ENCODE measurements at places on chromosomes 4 and X.
A peak's percentile ranks its signal among the peaks of the same experiment; 100 is the strongest.

GRCh38 chr4:57093845-57094831, 16.0 kb downstream of the IGFBP7 start:
- no peak for DNase-seq

GRCh38 chr4:139188648-139189416, 11.8 kb upstream of the ELF2 start:
- no peak for DNase-seq

GRCh38 chr4:1199556-1200331, 27.4 kb upstream of the SPON2 start:
- no peak for DNase-seq

DNA sequence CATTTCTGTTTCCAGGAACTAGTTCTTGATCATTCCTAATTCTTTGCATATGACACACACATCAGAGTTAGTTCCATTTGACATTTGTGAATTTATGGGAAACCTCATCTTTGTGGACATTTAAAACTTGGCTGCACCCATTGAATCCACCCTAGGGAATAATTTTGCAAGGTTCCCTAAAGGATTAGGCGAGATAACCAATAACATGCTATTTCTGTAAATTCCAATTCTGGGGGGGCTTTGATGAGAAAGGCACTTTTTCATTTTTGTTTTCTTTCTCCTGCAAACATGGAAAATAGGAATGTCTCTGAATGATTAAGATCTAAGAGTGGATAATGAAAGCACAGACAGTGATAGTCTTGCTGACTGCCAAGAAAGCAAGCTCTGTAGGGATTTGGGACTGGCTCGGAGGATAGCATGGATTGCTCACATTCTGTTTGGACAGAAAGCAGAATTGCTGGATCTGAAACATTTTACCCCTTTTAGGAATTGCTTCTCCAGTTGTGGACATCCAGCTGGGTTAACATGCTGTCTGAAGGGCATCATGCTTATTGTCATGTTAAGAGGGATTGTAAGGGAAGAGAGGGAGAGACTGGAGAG, 145.1 kb downstream of the NHS start:
- no peak for DNase-seq

- DNase-seq = no peak
These were observed 461 bp downstream of the FBXW7 start for GRCh38 chr4:152535360-152535902.

- no peak for DNase-seq
These were observed 106.5 kb upstream of the PAK3 start for GRCh38 chrX:110989447-110989846.

GRCh38 chr4:4901877-4902276, 42.4 kb downstream of the MSX1 start:
- no peak for DNase-seq

- no peak for DNase-seq
These were observed 31.0 kb upstream of the ARAF start for GRCh38 chrX:47530049-47530448.

GRCh38 chr4:7156761-7157488, 35.4 kb upstream of the SORCS2 start:
- DNase-seq = no peak

GRCh38 chr4:15657366-15657765, 2.2 kb upstream of the FBXL5 start:
- DNase-seq = no peak

- no peak for DNase-seq
These were observed 236.9 kb downstream of the TACR3 start for GRCh38 chr4:103482893-103483292.

GRCh38 chr4:163606896-163607691, 112.6 kb downstream of the TMA16 start:
- no peak for DNase-seq

- no peak for DNase-seq
These were observed 39.9 kb downstream of the PDS5A start for GRCh38 chr4:39937683-39938268.

GRCh38 chr4:3302173-3302785, 9.5 kb downstream of the RGS12 start:
- DNase-seq = peak; percentile 82

- peak; percentile 7 for DNase-seq
These were observed at the start of gene FAM47E for GRCh38 chr4:76251441-76252270. TSS of gene FAM47E (plus strand) at chr4:76251721. CDS start at chr4:76251747, 26 bp downstream.

GRCh38 chr4:27218013-27218412, 357.4 kb downstream of the STIM2 start:
- DNase-seq = no peak

- DNase-seq = no peak
These were observed 5.9 kb downstream of the SMIM43 start for GRCh38 chr4:121758925-121759568.

DNA sequence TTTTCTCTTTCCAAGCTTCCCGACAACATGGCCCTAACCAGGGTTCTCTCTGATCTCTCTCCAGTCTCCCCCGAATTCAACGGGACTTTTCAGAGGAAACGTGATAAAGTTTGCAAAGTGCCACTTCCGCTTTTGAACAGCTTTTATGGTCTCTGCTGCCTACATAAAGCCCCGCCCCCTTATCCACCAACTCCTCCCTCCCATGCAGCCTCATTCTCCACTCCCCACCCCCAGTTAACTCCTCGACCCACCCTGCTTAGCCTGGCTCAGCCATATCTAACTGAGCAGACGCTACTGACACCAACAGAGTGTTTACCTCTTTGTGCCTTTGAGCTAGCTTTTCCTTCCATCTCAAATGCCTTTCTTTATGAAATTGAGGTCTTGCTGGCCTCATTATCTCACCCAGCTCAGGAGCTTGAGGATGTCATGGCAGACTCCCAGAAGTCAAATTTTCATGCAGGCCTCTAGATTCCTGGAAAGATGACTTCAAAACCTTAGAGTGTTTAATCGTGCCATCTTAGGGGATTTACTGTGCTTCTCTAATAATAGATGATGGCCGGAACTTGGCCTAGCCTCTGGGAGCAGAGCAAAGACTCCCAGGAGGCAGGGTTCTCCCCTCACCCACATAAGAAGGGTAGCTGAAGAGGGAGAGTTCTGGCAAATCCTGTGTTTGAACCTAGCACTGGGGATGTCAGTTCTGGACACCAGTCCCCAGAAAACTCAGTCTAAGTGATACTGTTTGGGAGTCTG, 606.0 kb downstream of the BCOR start:
- peak; percentile 68 for DNase-seq

- DNase-seq = no peak
These were observed 197.8 kb upstream of the AGTR2 start for GRCh38 chrX:115972717-115973116.

GRCh38 chr4:757111-757510, 51.5 kb downstream of the PCGF3 start:
- no peak for DNase-seq

DNA sequence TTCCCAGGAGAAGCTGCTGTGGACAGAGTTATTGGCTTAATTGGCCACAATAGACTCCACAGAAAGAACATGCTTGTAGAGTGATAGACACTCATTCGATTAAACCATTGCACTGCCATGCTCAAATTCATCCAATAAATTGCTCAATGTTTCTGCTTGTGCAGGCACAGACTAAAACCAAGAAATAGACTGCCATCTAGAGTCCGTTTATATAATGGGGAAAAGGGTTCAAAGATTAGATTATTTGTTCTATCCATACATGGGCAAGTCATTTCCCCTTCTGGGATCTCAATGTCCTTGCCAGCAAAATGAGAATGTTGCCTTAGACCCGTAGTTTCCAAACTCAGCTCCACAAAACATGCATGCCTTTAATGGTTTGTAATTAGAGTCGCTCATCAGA, 8.7 kb downstream of the SMIM10 start:
- DNase-seq = no peak

DNA sequence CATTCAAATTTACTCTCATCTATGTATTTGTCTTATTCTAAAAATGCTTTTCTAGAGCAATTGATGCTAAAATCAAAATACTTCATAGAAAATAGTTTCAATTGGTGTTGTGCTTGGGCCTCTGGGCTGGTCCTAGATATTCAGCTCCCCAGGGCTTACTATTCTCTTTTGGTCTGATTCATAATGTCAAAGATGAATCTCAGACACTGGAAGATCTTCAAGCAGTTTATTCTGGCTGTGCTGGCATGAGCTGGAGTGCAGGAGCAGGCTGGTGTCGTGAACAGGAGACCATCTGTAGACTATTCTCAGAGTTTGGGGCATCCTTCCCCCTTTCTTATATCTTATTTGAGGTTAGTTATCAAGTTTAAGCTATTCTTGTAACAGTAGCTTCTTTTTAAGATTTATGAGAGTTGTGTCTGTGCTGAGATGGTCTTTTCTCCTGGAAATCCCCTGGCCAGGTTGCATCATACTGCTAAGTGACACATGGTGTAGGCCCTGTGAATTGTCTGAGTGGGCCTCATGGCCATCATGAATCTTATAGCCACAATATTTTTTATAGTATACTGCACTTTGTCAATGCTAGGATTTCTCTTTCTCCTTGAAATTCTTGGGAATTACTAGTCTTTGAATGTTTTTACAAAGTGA, 1624.0 kb upstream of the IGFBP7 start:
- DNase-seq = no peak

GRCh38 chrX:33273535-33273934, 62.2 kb upstream of the DMD start:
- no peak for DNase-seq

- no peak for DNase-seq
These were observed 8.1 kb downstream of the RASL11B start for GRCh38 chr4:52870225-52870624.

DNA sequence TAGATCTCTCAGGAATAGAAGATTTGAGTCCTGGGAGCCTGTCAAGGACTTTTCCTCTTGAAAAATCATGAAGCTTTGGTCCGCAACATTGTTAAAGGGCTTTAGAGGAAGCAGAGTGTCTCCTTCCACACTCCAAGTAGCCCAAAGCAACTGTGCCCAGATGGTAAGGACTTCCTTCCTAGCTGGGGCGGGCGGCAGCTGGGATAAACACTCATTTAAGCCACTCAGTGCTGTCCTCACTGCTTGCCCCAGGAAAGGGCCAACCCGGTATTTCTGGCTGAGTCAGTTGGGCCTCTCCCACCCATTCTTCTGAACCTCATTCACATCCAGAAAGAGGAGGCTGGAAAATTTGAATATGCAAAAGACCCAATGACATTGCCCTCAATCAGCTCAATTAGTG, 144.3 kb downstream of the CHIC2 start:
- no peak for DNase-seq

DNA sequence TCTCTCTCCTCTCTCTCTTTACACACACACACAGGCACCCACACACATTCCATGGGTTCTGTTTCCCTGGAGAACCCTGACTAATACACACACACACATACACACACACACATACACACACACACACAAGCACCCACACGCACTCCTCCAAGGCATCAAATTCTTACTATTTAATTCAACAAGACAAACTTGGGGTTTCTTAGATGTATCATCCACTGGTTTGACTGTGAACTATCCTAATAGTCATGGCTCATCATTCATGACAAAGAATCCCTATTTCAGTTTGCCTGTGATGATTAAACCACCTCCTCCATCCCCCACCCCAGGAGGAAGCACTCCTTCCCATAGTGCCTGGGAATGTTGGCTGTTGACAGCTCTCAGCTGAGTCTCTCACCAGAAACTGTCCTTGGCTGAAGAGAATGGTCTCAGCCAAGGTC, 98.2 kb downstream of the USP46 start:
- no peak for DNase-seq

DNA sequence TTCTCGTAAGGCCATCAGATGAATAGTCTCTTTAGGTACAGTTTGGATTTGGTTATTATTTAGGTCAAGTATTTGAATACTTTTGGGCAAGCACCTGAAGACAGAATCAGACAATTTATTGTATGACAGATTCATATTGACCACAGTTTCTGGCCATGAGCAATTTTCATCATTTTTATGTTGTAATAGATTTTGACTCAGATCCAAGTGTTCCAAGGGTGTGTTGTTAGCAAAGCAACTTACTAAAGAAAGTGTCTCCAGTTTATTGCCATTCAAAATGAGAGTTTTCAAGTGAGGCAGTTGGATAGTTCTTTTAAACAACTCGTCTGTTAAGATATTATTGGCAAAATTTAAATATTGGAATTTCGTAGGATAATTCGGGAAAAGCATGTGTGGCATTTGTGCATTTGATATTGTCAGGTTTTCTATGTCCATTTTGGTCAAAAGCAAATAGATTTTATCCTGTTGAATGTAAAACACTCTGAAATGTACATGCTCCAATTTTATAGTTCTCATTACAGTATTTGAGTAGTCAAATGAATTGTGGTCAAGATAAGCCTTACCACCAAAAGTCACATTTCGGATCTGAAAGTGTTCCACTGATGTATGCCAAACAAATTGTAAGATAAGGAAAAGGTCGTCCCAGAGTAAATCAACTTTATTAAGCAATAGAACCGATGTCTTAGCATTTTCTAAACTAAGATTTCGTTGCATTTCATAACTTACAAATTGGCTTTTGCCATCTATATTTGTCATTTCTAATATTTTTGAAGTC, 8.4 kb downstream of the TLR10 start:
- DNase-seq = no peak

DNA sequence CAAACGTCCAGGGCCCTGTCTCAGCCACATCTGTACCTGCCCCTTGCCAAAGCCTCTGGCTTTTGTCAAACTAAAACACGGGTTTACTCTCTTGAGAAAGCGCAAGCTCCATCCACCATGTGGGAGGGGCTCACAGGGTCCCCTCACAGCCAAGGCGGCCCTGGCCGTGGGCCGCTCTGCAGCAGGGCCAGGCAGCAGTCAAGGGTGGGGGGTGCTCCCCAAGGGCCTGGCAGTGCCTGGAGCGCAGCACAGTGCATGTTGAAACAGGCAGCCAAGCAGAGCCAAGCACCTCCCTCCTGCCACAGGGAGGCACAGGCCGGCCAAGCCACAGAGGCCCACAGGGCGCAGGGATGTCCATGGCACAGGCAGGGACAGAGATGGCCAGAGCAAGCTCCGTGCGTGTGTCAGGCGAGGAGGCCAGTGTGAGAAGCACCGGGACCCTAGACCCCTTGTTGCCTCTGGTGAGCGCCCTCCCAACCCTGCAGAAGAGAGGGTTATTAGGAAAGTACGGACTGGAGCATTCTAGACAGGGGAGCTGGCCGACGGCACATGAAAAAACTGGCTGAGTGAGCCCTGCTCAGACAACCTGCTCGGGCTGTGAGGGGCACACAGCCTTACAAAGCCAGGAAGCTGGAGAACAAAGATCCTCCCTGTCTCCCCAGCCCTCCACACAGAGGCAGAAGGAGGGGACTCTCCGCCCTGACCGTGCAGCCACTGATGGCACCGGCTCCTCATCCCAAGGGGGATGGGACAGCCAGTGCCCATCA, 39.0 kb downstream of the FAM53A start:
- DNase-seq = no peak

GRCh38 chr4:91256043-91256442, 1047.7 kb upstream of the GRID2 start:
- no peak for DNase-seq

- no peak for DNase-seq
These were observed 14.1 kb downstream of the RPGR start for GRCh38 chrX:38313190-38313589.

DNA sequence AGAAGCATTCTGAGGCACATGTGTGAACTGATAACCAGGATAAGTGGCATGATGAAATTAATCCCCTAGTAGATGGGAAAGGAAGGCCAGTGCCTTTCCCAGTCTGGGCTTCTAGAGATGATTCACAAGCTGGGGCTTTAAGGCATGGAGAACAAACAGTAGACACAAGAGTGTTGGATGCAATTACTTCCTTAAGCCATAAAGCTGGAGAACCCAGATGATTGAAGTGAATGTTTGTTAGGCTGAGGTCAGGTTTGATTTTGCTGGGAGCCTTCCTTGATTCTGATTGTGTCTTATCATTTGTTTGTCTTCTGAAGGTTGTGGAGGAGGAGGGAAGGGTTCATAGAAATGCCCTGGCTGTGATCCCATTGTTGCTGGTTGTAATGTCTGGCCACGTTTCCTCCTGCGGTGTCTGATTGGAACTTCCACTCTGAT, 125.2 kb downstream of the NHS start:
- DNase-seq = no peak

All from CD4-positive, alpha-beta T cell treated with Interleukin-6 at 100 ng/mL for 8 hours (primary cell).